ENCODE measurements at places on chromosomes 7 and 10.

GRCh38 chr7:82678716-82679115 is 235.1 kb upstream of the CACNA2D1 start:
- no peak for DNase-seq

DNA sequence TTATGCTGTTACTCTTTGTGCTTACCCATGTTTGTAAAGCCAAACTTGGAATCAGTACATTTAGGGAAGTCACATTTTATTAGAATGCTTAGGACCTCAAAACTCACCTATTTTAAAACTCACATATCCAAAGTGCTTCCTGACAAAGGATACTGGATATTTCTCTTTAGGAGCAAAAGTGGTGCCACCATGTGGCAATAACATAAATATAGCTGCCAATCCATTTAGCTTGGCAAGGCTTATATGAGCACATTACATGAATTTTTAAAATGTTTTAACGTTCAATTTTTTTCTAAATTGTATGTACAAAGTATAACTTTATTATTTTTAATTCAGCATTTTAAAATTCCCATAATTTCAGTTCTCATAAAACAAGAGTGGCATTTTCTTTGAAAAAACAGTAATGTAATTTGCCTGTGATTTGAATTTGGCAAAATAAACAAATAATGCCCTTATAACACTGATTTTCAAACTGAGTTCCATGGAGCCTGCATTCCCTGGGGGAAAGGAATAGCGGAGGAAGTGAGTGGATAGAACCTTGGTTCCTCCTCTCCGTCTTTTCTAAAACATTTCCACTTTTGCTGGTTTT is 75.4 kb downstream of the HDAC9 start:
- DNase-seq = peak; percentile 66

DNA sequence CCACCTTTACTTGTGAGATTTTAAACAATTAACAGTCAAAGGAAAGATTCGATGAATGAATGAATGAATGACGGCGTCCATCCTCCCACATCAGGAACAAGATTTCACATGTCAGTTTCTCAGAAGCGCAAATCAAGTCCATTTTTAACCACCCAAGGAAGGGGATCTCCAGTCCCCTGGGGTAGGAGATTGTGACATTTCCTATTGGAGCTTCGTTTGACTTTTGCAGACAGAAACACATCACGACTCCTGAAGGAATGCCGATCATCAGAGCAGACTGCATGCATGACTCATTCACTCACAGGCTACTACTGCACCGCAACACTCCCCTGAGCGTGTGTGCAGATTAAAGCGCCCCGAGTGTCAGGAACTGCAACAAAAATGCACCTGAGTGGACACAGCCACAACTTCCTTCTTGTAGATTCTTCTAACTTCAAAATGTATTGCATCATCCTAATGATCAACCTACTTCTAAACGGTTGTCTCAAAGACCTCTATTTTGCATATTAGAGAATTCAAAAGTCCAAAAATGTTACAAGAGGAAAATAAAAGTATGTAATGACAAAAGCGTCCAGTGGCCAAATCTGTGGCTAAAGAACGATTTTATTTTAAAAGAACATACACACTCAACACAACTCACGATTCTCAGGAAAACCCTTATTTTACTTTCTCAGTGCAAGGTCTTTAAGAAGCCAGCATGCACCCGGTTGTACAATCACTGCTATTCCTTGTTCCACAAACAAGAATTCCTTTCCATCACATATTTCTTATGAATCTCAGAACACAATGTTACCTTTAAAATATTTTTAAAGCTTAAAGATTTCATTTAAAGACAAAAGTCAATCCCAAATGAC is 172.6 kb downstream of the FAM107B start:
- peak; percentile 71 for DNase-seq

GRCh38 chr7:113026941-113027340 is 59.7 kb downstream of the GPR85 start:
- no peak for DNase-seq

DNA sequence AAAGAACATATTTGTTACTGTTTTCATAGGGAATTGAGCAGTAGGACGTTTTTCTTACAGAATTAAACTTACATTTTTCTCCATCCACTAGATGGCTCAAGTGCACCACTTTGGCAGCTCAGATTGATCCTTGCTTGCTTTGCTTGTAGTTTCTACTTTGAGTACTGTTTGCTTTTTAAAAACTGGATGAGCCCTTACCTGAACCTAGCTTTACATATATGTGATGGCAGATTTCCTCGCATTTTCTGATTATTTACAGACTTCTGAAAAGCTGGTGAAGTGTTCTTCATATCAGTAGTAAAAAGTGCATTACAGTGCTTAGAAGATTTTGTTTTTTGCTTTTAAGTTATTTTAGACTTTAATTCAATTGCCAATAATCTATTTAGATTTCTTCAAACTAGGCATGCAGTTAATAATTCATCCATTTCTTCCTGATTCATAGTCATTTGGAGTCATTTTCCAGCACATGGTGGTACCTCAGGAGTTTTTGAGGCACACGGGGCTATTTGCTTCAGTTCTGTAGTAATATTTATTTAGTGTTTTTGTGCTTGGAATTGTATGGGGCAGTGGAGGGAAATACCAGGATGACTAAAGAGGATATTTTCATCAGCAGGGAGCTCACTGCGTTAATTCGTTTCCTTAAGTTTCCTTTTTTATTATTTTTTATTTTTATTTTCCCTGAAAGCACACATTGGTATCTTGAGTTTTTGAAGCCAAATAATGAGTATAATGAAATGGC is 57.3 kb downstream of the MAPK8 start:
- peak; percentile 73 for DNase-seq

DNA sequence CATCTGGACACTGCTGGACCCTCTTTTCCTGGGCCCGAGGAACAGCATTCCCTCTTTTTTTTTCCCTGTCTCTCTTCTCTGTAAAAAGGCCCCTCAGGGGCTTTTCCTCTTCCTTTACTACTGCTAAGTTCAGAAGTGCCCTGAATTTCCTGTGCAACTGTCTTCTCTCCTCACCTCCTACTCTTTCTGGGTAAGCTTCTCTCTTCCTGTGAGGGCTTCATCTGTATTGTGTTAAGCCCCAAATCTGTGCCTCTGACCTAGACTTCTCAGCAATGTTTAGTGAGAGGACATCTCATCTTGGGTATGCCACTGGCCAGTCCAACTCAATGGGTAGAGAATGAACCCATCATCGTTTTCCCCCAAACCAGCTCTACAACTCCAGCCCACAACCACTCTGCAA is 174.2 kb downstream of the PTEN start:
- DNase-seq = no peak

GRCh38 chr10:131998845-131999681 is 17.3 kb upstream of the BNIP3 start:
- no peak for DNase-seq

DNA sequence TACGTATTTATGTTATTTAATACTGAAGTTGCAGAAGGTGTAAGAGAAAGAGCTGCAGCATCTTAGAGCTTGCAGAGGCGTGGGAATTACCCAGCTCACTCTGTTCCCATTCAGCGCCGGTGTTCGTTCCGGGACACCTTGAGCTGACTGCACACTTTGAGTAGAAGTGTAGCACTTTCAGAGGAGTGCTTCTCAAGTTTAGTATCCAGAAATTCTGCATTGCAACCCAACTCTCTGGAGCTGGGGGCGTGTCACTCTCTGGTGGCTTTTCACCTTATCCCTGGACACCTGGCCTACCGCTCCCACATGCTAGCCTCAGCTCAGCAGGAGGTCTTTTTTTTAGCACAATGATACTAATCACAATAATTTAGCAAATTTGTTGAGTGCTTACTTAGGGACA is 66.4 kb upstream of the SHH start:
- DNase-seq = no peak

DNA sequence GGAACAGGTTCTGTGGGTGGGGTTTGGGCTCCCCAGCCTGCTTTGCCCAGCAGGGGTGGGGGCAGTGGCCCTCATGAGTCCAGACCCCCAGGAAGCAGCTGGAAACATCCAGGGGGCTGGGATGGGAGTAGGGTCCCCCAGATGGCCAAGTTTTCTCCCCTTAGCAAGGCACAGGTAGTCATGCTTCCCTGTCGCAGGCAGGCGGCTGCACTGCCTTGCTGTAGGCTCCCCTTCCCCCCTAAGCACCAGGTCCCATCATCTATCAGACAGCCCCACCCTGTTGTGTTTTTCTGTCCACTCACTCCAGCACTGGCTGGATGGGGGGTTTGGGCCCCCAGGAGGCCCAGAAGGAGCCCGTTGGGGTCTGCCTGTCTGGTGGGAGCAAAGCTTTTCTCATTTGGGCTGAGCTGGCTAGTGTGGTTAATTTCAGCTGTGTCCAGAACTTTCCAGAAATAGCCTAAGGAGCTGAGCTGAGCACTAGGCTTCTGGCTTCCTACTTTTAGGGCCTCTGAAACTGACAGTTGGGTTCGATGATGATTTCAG is 7.9 kb downstream of the BRI3 start:
- DNase-seq = no peak

DNA sequence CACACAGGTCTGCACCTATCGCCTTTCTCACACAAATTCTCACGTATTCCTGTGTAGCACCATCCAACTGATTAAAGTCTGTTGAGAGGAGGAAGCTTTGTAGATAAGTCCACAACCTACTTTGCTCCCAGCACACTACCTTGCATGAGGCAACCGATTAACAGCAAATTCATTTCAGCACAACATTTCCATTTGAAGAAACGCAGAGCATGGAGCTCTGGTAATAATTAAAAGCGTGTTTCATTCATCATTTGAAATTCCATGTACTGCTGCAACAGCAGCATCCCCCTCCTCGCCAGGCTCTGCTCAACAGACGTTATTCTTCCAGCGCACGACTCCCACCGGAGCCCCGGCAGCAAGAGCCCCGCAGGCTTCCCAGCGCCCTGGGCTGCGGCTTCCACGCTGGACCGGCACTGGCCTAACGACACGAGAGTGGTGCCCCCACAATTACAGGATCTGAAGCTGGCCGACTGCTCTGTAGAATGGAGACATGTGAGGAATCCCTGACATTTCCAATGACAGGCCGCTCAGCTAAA is 118.8 kb downstream of the DIP2C start:
- peak; percentile 32 for DNase-seq

- DNase-seq = no peak
Observed at GRCh38 chr10:129055986-129056385, 411.1 kb upstream of the MGMT start.

DNA sequence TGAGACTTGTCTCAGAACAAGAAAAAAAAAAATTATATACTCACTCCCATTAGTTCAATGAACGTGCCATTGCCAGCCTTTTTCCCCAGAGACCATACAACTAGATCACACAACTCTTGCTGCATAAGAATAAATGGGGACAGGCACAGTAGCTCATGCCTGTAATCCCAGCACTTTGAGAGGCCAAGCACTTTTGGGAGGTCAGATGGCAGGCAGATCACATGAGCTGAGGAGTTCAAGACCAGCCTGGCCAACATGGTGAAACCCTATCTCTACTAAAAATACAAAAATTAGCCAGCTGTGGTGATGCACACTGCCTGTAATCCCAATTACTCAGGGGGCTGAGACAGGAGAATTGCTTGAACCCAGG is 13.6 kb downstream of the PDLIM1 start:
- no peak for DNase-seq

- no peak for DNase-seq
Observed at GRCh38 chr7:26550492-26550891, 258.8 kb downstream of the SNX10 start.

- peak; percentile 13 for DNase-seq
Observed at GRCh38 chr10:69650589-69651261, 20.7 kb downstream of the FAM241B start.

- no peak for DNase-seq
Observed at GRCh38 chr10:34801097-34801733, 13.9 kb downstream of the PARD3 start.

GRCh38 chr10:22702348-22702747 is 12.0 kb downstream of the PIP4K2A start:
- no peak for DNase-seq

DNA sequence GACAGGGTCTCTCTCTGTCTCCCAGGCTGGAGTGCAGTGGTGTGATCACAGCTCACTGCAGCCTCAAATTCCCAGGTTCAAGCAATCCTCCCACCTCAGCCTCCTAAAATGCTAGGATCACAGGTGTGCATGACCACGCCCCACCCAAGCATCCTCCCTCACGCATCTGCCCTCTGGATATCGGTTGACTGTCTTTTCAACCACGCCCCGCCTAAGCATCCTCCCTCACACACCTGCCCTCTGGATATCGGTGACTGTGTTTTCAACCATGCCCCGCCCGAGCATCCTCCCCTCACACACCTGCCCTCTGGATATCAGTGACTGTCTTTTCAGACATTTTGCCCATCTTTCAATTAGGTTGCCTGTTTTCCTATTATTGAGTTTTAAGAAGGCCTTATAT is 140.5 kb downstream of the MAD1L1 start:
- DNase-seq = no peak

GRCh38 chr10:1966712-1967376 is 229.5 kb upstream of the ADARB2 start:
- DNase-seq = no peak

DNA sequence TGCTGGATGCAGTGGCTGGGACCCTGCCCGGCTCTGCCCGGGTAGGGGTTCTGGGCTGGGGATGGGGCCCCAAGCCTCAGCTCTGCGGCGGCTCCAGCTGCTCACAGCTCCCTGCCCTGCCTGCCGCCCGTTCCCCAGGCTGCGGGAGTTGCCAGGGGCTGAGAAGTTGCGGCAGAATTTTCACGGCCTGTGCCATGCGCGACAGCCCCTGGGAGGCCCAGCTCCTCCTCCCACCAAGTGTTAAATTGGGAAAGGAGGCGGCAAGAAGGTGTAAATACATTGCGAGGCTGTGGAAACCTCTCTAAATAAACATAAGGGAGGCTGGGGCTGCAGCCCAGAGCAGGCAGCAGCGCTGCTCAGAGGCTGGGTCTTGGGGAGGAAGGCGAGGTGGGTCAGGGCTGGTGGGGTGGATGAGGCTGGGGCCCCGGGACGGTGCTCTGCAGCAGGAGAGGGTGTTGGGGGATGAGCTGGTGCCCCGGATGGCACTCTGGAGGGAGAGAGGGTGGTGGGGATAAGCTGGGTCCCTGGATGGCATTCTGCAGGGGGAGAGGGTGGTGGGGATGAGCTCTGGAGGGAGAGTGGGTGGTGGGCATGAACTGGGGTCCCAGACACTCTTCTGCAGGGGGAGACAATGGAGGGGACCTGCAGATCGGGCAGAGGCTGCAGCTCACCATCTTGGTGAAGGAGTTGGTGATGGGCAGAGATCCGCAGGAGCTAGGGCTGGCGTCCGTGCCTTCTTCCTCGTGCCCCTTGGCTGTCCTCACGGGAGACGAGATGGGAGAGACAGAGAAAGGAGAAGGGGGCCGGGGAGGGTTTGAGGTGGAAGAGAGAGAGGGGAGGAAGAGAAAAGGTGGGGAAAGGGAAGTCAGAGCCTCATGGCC is 85.5 kb upstream of the GNA12 start:
- DNase-seq = no peak

GRCh38 chr7:108660465-108660864 is 90.8 kb downstream of the DNAJB9 start:
- peak; percentile 34 for DNase-seq

- peak; percentile 6 for DNase-seq
Observed at GRCh38 chr7:137417464-137417863, 73.9 kb upstream of the PTN start.

GRCh38 chr10:6609625-6610024 is 29.5 kb upstream of the PRKCQ start:
- DNase-seq = no peak

- no peak for DNase-seq
Observed at GRCh38 chr7:23373151-23374004, 74.2 kb downstream of the MALSU1 start.

GRCh38 chr7:80480566-80480965 is 31.3 kb downstream of the GNAT3 start:
- peak; percentile 29 for DNase-seq

- peak; percentile 43 for DNase-seq
Observed at GRCh38 chr10:119786117-119786769, 60.4 kb downstream of the INPP5F start.

- no peak for DNase-seq
Observed at GRCh38 chr7:101848208-101848951, 31.0 kb downstream of the CUX1 start.

Data from fibroblast of skin of scalp (primary cell).